ENCODE measurements at places on chromosomes 6 and 20. TPM values are rescaled to one million over a fixed set of nuclear protein-coding genes. Genes with fewer than 3 reads are reported as not detected.

GRCh38 chr6:140018588-140018987, 644.1 kb upstream of the CITED2 start:
- DNase-seq, result no peak

Gene MOG
- not detected for polyA plus RNA-seq

- peak; percentile 47 for DNase-seq
These were observed 46.3 kb upstream of the PLN start for GRCh38 chr6:118501765-118502164.

GRCh38 chr6:36544228-36544627, 3.1 kb downstream of the STK38 start:
- no peak for DNase-seq

DNA sequence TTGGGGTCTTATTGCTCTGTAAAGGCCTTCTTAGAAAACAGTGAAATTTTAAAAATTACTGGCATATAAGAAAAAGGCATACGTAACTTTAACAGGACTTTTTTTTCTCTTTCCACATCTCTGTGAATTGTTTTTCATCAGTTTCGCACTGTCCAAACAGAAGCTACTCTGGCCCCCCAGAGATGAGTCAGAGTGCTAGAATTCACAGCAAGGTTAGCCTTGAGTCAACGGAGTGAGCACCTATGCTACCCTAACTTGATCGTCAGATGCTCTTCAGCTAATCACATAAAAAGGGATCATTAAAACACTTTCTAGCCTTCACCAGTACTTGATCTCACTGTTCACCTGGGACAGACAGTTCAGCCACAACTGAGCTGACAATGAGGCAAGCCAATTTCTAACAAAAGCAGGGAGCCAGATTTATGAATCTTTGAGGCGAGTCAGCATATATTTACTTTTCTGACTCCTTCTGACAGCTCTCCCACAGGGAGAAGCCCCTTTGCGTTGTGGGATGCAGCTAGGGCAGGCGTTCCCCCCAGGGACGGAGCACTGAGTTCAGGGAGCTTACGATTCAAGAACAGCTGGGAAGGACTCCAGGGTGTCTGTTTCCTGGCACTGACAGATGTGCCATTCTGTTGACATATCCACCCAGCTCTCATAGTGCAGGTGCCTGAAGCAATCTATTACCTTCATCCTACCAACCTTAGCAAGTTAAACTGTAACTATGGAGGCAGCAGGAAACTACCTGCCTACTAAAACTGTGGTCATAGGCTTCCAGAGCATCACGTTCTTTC, 46.4 kb upstream of the SPDEF start:
- DNase-seq, result peak; percentile 28

- DNase-seq, result no peak
These were observed 132.9 kb upstream of the QKI start for GRCh38 chr6:163281634-163282033.

- DNase-seq, result no peak
These were observed 50.2 kb downstream of the VAPB start for GRCh38 chr20:58438970-58439808.

Gene RBL1
- polyA plus RNA-seq, result 3.3 TPM

Gene KCNK16
- polyA plus RNA-seq, result not detected

- DNase-seq, result peak; percentile 90
These were observed 129.9 kb downstream of the HFE start for GRCh38 chr6:26216886-26217713.

GRCh38 chr6:42509256-42509655, 54.6 kb upstream of the UBR2 start:
- no peak for DNase-seq

Gene ZNF165
- polyA plus RNA-seq, result 0.09 TPM

DNA sequence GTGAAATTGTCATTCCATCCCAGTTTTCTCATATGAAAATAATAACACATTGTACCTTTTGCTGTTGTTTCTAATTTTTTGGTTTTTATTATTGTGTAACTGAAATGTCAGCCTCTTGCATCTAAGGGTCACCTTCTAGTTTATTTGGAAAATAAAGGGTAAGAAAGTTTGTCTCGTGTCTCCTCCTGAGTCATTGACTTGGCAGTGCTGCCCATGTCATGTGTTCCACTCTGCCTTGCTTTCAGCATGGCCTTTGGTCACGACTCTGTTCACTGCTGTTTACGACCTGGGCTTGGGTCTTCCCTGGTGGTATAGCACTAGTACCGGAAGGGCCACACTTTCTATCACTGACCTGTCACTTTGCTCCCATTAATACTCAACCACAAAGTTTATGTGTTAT, 171.4 kb upstream of the RSPO3 start:
- peak; percentile 2 for DNase-seq

Gene CST2
- polyA plus RNA-seq, result not detected

- no peak for DNase-seq
These were observed 167.4 kb downstream of the DTNBP1 start for GRCh38 chr6:15495375-15495901.

- no peak for DNase-seq
These were observed 491.8 kb downstream of the BTBD3 start for GRCh38 chr20:12409501-12409900.

Gene CPXM1
- polyA plus RNA-seq, result 4.5 TPM

DNA sequence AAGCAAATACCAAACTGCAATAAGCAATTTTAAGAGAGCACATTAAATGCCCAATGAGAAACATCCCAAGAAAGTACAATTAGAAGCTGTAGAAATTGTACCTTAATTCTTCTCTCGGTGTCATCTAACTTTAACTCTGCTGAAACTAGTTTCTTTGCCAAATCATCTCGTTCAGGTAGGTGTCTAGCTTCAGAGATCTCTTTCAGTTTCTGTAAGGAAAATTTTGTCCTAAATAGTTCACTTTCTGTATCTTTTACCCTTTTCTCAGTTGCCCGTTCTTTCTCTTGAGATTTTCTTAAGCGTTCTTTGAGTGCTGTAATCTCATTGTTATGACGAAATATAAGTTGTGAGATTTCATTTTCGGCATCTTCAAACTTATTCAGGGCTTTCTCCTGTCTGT, 24.1 kb downstream of the LCA5 start:
- DNase-seq, result no peak

- no peak for DNase-seq
These were observed 32.7 kb downstream of the GGTLC1 start for GRCh38 chr20:23955896-23956295.

DNA sequence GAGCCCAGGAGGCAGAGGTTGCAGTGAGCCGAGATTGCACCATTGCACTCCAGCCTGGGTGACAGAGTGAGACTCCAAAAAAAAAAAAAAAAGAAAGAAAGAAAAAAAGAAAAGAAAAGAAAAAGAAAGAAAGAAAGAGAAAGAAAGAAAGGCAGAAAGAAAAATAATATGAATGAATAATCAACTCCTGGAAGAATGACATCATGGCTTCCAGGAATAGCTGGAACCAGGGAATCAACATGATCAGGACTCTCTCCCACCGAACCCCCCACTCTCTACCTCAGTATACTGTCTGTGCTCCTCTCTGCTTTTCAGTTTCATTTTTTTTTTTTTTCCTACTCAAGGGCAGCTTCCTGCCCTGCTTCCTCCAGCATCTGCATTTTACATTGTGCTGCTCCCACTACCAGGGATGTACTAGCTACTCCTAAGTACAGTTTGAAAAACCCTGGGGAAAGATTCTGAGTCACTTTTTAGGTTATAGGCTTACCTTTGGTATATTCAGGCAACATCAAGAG, 19.7 kb upstream of the MTCL3 start:
- no peak for DNase-seq

Measured in IMR-90 (cell line).